ENCODE measurements at places on chromosomes 1 and 21.

DNA sequence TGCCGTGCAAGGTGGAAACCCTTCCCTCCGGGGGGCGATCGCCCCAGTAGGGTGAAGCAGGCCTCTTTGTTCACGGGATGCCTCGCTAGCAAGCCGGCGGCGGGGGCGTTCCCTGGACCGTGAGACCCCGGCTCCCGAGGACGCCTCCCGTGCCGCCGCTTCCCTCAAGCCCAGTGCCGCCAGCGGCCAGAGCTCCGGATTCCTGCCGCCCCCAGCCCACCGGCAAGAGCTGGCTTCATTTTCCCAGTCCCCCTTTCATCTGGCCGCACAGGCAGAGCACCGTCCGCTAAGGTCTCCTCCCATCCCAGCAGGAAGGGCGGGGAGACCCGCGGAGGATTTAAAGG is 16.3 kb downstream of the IER5 start:
- DNase-seq: peak; percentile 13

GRCh38 chr1:186620566-186621350 is 59.5 kb downstream of the PTGS2 start:
- DNase-seq: no peak

DNA sequence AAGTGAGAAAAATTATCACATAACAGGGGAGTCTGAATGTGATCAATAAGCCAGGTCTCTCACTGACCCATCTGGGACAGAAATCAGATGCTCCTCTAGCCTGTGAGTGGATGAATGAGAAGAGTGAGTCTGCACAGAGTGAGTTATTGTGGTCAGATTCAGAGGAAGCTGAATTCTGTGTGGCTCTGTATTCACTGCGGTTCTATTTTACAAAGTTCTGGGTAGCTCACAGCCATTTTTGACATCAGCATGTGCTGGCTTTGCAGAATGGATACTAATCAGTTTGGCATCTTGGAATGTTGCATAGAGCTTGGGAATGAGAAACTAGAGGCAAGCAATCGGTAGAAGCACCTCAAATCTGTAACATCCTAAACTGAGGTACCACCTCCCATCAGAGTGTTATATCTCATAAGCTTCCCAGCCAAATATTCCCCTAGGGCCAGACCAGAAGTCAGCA is 3.8 kb downstream of the COLGALT2 start:
- DNase-seq: no peak

- DNase-seq: no peak
Observed at GRCh38 chr1:243473227-243474135, 217.6 kb downstream of the SDCCAG8 start.

GRCh38 chr21:38743772-38744529 is 61.8 kb upstream of the ETS2 start:
- DNase-seq: no peak

DNA sequence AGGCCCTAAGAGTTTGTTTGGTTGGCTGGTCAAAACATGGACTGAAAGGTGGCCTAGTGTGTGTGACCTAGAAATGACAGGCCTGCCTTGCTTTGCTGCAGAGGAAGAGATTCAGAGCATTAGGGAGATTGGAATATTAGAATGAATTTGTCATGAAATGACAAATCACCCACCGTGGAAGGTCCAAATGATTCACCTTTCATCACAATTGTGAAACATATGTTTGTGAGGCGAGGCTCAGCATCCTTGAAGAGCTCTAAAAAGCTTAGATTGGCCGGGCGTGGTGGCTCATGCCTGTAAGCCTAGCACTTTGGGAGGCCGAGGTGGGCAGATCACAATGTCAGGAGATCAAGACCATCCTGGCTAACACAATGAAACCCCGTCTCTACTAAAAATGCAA is 5.5 kb downstream of the LCE1B start:
- no peak for DNase-seq

DNA sequence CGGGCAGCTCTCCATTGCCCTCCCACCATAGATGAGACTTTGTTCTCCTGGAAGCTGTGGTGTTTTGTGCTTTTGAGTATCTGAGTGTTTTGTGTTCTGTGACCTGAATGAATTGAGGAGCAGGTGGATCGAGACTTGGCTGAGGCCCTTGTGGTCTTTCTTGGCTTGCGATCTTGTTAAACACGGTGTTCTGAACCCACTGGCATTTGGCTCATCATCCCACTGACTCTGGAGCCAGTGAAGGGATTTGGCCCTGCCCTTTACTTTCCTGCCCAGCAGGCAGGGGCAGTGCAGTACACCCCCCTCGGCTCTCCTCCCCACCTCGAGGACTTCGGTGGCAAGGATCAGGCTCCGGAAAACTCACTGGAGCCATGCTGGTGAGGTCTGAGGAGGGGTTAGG is 30.6 kb downstream of the PKNOX1 start:
- DNase-seq: no peak

- no peak for DNase-seq
Observed at GRCh38 chr1:77697441-77697840, 15.0 kb upstream of the ZZZ3 start.

GRCh38 chr1:227918083-227918700 is 29.5 kb downstream of the WNT9A start:
- no peak for DNase-seq

DNA sequence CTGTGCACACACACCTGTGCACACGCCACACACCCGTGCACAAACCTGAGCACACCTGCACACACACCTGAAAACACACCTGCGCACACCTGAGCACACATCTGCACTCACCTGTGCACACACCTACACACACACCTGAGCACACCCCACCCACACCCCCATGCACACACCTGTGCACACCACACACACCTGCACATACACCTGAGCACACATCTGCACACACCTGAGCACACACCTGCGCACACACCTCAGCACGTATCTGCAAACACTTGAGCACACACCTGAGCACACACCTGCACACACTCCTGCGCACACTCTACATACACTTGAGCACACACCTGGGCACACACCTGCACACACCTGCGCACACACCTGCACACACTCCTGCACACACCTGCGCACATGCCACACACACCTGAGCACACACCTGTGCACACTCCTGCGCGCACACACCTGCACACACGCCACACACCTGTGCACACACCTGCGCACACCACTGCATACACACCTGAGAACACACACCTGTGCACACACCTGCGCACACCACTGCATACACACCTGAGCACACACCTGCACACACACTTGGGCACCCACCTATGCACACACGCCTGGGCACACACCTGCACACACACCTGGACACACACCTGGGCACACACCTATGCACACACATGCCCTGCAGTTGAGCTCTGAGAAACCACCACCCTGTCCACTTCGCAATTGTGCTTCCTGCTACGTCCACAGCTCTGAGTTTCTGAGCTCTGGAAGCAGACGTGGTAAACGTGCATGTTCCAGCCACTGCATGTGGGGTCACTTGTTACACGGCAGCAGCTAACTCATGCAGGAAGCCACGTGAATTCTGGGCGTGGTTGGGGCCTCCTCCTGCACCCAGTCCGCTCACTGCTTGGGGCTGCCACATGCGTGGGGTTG is 8.0 kb upstream of the C1orf159 start:
- no peak for DNase-seq

- DNase-seq: peak; percentile 61
Observed at GRCh38 chr1:25037174-25038074, 107.3 kb upstream of the RUNX3 start.

GRCh38 chr1:184866586-184866985 is 107.7 kb downstream of the NIBAN1 start:
- no peak for DNase-seq

Data from activated CD4-positive, CD25-positive, alpha-beta regulatory T cell (primary cell).